ENCODE measurements at places on chromosomes 6 and 20. TPM values are rescaled to one million over a fixed set of nuclear protein-coding genes. Genes with fewer than 3 reads are reported as not detected.

- no peak for DNase-seq
Measured at GRCh38 chr6:99285881-99286280, 63.6 kb downstream of the FAXC start.

Gene PSORS1C2
- total RNA-seq: not detected

Gene COL12A1
- total RNA-seq: 49.3 TPM

Gene ACTL10
- total RNA-seq: 4.0 TPM

- no peak for DNase-seq
Measured at GRCh38 chr6:139254196-139254595, 37.6 kb downstream of the TXLNB start.

DNA sequence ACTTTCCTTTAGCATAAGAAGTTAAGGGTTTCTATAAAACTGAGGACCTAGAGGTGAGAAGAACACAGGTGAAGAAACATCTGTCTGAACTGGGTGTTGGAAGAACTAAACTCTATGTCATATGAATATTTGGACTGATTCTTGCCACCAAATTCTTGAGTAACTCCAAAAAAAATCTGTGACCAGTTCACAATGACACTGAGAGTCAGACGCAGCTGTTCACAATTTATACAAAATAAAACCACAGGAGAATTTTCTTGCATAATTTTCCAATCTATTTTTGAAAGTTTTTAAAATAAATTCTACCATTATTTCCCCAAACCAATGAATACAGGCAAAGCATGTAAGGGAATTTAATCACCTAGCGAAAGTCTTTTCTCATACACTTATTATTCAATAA, 148.1 kb upstream of the TCF21 start:
- no peak for DNase-seq

Gene POM121L2
- total RNA-seq: not detected

DNA sequence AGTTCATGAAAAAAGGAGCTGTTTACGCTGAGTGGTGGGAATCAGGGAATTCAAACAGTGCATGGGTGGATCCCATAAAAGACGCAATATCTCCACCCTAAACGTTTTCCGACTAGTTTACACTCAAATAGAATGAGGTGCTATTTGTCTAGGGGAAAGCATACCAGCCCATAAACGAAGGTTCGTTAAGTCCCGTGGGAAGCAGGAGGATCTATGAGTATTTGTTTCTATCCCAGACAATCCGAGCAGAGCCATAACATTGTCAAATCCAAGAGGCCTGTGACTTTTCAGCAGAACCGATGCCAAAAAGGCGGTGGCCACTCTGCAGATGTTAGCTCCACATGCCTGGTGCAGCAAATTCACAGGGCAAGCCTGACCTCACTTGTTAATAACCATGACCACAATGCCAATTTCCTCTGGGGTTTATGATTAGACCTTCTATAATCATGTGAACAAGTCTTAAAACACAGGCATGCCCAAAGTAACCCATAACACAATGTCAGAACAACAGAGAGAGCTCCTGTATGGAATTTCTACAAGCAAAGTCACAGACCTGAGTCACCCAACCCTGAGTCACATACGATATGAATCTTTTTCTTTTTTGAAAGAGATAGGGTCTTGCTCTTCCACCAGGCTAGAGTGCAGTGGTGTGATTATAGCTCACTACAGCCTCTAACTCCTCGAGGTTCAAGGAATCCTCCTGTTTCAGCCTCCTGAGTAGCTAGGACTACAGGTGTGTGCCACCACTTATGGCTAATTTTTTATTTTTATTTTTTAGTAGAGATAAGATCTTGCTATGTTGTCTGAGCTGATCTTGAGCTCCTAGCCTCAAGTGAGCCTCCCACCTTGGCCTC, 123.3 kb downstream of the KIF13A start:
- no peak for DNase-seq

GRCh38 chr20:56730003-56730402, 100.9 kb downstream of the TFAP2C start:
- DNase-seq: no peak

Gene PPIL4
- 27.6 TPM for total RNA-seq

- DNase-seq: no peak
Measured at GRCh38 chr6:101539510-101540245, 146.2 kb downstream of the GRIK2 start.

Gene HRH3
- total RNA-seq: not detected

DNA sequence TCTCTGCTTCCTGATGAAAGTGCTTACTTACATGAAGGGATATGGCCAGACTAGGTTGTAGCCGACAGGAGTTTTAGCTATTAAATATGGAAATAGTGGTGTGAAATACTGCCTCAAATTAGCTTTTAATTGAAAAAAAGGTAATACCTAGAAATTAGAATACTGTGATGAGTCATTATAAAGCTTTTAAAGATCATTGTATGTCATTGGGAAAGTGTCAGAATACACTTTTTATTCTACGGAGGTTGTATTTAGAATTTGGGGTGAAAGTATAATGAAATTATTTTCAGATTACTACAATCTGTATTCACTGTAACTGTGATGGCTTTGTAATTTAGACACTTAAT, 2.2 kb downstream of the LOC128125822 start:
- DNase-seq: no peak

GRCh38 chr6:125312478-125312877, 10.7 kb upstream of the HDDC2 start:
- DNase-seq: no peak

Gene IMPG1
- total RNA-seq: not detected

- no peak for DNase-seq
Measured at GRCh38 chr20:31719644-31720485, 2.8 kb downstream of the BCL2L1 start.
